H7 (cell line): ENCODE measurements at places on chromosomes 1 and 21.
A peak's percentile ranks its signal among the peaks of the same experiment; 100 is the strongest.

GRCh38 chr1:229640455-229640854 lies 14.4 kb downstream of the URB2 start:
- DNase-seq = no peak

- DNase-seq = no peak
Measured at GRCh38 chr1:160797861-160798273, 1.9 kb downstream of the LY9 start.

DNA sequence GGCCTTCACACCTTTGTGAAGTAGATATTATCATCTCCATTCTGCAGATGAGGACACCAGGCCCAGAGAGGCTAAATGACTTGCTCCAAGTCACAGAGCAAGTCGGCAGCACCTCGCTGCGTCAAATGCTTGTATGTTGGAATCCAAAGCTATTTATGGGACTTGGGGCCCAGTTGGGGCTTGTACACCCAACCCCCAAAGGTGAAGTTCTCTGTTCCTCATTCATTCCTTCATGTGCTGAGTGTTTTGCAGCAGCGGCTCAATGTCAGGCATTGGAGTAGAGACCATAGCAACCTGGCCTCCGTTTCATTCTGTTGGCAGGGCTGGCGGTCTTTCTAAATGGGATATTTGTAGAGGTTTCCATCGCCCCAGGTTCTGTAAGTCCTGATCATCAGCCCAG lies 113.4 kb upstream of the SLC25A33 start:
- DNase-seq = no peak

DNA sequence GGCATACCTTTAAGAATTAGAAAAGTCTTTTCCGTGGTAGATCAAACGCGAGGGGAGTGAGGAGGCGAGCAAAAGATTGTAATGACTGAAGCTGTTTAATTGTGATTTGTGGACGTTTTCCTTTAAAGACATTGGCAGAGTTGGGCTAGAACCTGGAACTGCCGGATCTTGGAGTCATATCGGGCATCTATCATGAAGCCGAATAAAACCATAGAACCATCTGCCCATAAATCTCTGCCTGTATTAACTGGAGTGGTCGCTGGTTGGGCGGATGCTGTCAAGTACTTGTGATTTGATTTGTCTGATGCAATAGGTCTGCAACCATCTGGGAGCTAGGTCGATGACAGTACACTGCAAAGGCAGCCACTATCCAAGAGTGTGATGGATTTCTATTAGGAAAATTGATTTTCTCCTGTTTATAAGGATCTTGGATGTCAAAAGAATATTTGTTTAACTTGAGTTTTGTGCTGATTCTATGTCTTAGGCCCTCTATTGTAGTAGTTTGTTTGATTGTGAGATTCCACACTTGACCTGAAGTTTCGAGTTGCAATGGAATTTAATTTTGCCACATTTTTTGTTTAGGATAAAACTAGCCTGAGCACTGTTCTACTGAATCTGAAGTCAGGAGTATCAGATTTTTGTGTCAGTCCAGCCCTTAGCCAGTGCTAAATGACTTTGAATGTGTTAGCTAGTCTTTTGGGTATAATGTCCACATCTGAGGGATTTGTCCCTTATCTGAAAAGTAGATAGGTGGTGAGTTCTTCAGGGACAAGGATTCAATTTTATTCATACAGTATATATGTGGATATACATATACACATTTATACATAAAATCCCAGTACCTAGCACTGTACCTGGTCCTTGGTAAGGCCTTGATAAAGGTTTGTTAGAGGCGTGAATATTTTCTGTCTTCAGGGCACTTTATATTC lies 1.2 kb downstream of the SARS1 start:
- peak; percentile 66 for DNase-seq

GRCh38 chr1:234779160-234779538 lies 169.2 kb upstream of the IRF2BP2 start:
- DNase-seq = peak; percentile 61

DNA sequence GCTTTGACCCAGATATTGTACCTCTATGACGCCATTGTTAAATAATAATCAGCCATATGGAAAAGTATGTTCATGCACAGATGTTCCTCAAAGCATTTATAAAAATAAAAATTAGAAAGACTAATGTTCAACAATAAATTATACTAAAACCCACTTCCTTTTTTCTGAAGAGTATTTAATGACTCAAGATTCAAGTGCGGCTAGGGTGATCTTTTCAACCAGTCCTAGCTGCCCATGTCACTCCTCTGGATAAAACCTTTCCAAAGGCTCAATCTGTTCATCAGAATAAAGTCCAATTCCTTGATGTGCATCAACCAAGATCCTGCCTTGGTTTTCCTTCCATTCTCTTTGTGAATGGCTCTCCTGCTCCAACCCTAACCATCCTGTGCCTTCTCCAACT lies 292.0 kb downstream of the VAV3 start:
- no peak for DNase-seq

DNA sequence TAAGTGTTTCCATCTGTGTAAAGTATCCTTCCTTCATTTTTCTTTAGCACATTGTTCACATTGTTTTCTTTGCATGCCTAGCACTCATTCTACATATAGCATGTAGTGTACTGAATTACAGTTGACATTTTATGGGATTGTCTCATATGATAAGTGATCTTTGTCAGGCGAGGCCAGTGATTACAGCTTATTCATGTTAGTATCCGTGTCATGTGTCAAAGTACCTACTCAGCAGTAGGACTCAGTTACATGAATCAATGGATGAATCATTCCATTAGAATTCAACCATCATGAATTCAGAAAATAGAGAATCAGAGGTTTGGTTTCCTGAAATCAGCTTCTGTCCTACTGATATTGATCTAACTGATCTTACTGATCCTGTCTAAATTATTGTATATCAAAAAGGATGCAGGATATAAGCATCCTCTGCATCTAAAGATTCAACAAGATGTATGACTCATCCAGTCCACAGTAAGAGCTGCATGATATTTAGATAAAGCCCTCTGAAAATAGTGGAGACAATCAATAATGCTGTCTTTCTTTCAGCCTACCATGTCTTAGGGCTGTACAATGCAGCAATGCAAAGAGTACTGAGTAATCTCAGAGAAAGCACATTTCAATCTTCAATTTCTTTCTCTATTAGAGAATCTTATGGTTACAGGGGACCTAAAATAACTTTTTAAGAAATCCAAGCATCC lies 20.7 kb upstream of the HRNR start:
- no peak for DNase-seq

DNA sequence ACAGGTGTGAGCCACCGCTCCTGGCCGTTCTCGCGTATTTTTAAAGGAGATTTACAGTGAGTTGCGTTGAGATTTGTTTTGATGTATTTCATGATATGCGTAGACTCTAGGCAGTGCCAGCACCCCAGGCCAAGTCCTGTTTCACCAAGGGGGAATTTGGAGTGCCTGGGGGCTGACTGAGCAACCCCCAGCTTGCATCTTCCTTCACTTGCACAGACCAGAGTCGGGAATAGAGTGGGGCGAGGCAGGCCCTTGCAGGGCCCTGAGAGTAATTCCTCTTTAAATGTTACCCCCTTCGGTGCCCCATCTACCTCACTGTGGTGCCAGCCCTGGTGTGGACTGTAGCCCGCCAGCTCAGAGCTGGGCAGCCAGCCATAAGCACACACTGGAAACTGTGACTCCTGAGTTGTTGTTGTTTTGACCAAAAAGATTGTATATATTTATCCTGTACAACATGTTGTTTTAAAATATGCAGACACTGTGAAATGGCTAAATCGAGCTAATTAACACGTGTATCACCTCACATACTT lies 269.5 kb downstream of the NPHP4 start:
- DNase-seq = no peak

DNA sequence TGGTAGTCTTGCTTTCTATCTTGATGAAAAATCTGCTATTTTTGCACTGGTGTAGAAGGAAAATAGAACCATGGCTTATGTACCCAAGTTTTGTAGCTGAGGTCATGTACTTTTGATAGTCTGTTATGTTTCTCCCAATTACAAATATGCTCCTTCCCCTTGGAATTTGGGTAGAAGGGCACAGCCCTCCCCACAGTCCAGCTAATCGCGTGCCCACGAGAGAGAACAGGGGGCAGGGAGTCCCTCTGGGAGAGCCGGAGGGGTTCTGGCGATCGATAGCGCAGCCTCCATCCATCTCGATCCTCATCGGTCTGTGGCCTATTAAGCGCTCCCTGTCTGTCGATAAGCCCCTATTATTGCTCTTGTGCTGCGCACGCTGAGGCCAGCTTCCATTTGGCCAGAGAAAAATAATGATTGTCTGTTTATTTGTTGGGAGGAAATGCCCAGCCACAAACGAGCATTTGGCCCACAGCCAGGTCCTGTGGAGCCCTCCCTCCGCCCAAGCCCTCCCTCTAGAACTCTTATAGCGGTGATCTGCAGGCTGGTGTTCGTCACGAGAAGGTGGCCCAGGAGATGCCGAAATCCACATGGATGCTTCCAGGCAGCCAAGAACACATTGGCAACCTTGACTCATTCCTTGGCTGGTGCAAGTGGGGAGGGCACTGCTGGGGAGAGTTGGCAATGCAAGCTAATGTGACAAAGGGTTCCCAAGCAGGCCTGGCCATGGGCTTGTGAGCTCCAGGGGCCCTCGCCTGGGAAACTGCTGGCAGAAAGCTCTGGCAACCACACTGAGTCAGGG lies 134.7 kb upstream of the TNR start:
- DNase-seq = no peak

DNA sequence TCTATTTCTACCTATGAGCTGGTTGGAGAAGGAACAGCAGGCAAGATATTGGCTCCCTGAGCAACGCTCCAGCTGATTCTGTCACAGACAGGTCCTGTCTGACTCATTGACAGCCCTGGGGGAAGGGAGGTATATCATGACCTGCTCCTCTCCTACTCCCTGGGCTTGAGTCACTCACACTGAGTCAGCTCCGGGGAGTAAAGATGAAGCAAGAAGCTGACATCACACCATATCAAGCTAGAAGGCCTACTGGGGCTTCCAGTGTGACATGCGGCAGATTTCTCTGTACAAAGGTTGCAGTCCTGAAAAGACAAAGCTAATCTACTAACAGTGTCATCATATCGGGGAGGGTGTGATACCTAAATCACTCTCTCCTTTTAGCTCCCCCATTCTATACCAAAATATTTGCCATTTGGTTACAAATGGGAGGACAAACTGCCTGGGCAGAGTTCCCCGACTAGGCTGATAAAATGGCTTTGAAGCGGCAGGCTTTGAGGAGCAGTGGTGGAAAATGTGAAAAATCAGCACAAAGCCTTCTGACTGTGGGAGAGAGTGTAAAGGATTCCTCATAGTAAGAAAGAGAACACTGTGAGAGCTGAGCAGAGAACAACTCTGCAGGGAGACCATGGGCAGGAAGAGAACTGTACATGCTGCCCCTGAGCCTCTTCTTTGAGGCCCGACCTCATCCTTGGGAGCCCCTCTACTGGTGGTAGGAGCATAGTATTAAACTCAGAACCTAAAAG lies 15.5 kb downstream of the PI4KB start:
- no peak for DNase-seq

GRCh38 chr1:67142931-67143330 lies 8.2 kb upstream of the C1orf141 start:
- DNase-seq = no peak

- no peak for DNase-seq
Measured at GRCh38 chr1:184004935-184005334, 32.6 kb downstream of the COLGALT2 start.

DNA sequence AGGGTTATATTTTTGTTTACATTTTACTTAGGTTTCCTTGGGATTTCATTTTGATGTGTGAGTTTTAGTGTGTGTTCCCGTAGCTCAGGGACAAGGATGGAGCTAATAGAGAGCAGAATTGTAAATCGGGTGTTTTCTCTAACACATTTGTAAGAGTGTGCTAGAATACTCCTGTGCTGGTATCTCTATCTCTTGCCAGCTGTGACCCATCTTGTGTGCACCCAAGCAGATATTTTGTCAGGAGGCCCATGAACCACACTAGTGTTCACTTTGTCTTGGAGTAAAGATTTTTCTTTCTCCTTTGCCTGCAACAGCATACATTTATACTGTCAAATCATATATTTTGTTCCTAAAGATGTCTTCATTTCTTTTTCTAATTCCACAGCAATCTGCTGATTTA lies 23.4 kb downstream of the KRTAP19-8 start:
- DNase-seq = no peak

DNA sequence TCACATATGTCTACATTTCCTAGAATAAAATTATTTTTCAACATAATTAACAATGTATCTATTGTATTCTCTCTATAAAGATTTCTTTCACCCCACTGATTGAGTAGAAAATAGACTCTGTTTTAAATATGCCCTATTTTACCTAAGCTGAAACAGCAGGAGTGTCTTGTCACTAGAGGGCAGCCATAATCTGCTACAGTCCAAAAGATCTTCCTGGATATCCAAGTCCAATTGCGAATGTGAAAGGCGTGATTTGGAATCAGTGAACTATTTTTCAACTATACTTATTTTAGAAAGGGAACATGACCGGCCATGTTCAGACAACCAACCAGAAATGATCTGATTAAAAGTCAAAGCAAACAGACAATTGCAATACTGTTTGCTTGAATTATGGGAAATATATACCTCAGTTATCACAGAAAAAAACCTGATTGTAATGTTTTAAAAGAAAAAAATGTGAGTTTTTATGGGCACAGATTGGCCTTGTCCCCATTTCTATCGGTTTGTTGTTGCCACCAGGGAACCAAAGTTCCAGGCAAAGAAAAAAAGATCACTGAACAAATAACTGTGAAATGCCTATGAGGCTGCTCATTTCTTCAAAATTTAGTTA lies 1211.0 kb upstream of the ADGRL4 start:
- DNase-seq = peak; percentile 14

GRCh38 chr1:16999863-17000262 lies 11.9 kb downstream of the ATP13A2 start:
- peak; percentile 78 for DNase-seq

DNA sequence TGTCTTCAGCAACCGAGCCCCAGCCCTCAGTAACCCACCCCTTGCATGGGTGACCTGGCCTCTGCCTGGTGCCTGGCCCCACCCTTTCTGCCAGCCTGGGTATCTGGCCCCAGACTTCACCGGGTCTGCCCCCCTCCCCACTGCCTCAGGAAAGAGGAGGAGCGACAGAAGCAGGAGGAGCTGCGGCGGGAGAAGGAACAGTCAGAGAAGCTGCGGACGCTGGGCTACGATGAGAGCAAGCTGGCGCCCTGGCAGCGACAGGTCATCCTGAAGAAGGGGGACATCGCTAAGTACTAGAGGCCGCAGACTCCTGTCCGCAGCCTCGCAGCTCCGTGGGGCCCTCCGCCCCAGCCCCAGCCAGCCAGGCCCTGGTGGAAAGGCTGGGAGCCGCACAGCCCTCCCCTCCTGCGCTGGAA lies 6.1 kb downstream of the TNFRSF25 start:
- DNase-seq = peak; percentile 91
